ENCODE measurements at places on chromosomes 6 and 20.
A peak's percentile ranks its signal among the peaks of the same experiment; 100 is the strongest.

GRCh38 chr20:2887715-2888114 lies 14.4 kb downstream of the PTPRA start:
- DNase-seq, result no peak

- no peak for DNase-seq
These were observed 580.3 kb upstream of the ADGRB3 start for GRCh38 chr6:68054756-68055155.

DNA sequence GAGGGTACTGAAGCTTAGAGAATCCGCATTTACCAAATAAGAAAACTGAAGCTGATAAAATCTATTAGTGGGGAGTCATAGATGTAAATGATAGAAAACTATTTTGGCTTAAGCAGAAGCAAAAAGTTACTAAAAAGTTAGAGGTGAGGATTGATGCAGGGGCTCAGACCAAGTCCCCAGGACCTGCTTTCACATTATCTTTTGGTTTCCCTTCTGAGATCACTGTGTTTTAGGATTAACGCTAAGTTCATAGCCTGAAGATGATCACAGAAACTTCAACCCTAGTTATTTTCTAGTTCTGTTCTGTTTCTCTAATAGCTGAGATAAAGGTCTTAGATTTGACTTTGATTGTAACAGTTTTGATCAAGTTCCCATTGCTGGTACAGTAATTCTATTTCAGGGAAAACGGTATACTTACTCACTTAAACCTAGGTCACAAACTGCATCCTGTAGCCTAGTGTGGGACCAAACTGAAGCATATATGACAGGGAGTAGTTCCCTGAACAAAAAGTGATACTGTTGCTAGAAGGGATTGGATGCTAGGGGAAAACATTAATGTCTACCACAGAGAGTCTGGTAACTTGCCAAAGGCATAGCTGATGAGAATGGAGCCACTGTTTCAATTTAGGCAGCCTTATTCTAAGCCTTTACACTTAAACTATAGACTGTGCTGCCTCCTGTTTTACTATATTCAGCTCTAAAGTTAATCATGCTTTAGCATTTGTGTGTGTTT lies 13.1 kb downstream of the CYB5R4 start:
- peak; percentile 17 for DNase-seq

DNA sequence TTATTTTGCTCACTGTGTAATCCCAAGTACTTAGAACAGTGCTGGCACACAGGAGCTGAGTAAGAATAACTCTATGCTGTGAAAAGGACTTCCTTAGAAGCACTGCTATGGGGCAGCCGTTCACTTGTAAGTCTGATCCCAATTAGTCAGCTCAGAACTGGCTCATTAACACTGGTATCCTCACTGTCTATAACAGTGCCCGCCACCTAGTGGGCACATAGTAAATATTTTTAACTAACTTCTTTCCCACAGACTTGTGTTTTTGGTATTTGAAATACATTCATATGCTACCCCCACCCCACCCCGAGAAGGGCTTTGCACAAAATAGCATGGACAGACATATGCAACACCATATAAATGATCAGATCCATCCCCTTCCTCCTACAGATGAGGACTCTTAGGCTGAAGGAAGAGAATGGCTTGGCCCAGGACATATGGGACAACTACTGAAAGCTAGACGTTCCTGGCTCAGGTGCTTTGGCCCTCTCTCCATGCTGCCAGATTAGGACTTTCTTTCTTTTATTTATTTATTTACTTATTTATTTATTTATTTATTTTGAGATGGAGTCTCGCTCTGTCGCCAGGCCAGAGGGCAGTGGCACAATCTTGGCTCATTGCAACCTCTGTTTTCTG lies 47.1 kb downstream of the DST start:
- peak; percentile 80 for DNase-seq

GRCh38 chr6:111942561-111942960 lies 69.3 kb upstream of the FYN start:
- no peak for DNase-seq

GRCh38 chr20:35617397-35618262 lies 2.0 kb downstream of the SPAG4 start:
- peak; percentile 47 for DNase-seq

All from A673 (cell line).